ENCODE measurements at places on chromosomes 7 and 10.

- DNase-seq: no peak
Measured at GRCh38 chr10:113132591-113133121, 182.6 kb downstream of the TCF7L2 start.

DNA sequence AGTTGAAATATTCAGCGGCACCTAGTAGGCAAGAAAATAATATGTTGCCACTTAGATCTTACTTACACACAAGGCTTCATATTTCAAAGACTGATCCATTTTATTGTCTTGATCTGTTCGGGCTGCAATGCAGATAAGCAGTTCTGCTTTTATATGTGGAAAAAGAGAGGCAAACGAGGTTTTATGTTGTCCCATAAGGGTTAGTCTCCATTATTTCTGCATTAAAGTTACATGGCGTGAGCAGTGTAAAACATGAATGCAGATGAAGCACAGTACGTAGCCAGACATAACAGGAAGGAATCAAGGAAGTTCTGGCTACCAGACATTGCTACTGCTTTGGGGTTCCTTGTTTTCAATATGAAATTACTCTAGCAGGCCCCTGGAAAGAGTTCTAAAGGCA, 224.8 kb downstream of the BBS9 start:
- DNase-seq: no peak

GRCh38 chr7:2353113-2353935, 1.3 kb upstream of the EIF3B start:
- DNase-seq: no peak

DNA sequence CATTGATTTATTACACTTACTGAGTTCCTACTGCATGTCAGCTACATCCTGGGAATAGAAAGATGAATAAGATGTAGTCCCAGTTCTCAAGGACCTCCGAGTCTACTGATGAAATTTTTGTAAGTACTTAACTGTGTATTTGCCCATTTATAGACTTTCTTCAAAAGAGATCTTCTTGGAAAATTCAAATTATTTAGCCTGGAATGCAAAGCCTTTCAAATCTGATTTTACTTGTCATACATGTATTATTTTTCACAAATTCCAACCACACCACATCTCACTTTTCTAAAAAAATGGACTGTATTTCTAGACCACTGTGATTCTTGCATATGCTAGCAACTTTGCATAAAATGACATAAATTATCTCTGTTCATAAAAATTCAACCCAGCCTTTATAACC, 581.3 kb downstream of the ATRNL1 start:
- DNase-seq: no peak

DNA sequence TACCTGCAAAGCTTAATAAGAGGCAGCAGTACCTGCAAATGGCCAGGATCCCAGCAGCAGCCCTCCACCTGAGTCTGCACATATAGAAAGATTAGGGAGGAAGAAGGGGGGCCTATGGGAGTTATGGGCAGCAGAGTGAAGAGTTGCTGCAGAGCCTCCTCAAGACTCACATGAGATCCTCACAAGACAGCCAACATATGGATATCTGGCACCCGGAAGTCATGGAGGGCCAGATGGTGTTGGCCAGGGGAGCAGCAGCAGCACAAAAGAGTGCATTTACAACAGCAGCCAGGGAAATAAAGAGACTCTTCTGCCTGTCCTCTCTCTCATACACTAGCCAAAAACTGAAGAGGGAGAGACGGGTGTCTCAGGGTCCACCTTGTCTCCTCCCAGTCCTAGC, 4.0 kb upstream of the TAS2R40 start:
- DNase-seq: no peak

DNA sequence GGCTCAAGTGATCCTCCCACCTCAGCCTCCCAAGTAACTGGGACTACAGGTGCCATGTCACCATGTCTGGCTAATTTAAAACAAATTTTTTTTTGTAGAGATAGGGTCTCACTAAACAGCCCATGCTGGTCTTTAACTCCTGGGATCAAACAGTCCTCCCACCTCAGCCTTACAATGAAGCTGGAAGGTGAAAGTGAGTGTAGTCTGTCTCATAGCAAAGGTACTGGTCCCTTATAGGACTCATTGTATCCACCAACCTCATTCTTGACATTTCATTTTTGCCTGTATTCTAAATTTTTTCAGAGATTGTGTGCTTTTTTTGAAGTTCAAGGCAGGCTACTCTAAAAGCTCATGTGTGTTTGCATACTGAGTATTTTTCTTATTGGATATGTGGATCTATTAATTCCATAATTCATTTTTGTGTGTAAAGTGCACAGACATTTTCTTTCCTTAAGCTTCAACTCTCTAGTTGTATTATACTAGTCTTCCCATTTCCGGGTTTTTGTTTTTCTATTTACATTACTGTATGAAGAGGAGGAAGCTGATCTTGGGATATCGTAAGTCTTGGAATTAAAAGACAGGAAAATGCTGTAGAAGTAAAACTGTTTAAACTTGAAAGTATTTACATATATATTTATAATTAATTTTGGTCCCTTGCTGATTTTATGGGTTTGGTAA, 13.3 kb downstream of the KMT2E start:
- DNase-seq: no peak

GRCh38 chr10:67790534-67791408, 47.2 kb downstream of the DNAJC12 start:
- DNase-seq: no peak

- no peak for DNase-seq
Measured at GRCh38 chr10:79430936-79431335, 14.5 kb downstream of the ZCCHC24 start.

- no peak for DNase-seq
Measured at GRCh38 chr7:134836447-134836846, 57.0 kb downstream of the CALD1 start.

GRCh38 chr7:74405191-74405898, 48.4 kb upstream of the GTF2IRD1 start:
- DNase-seq: no peak
